Midbrain (tissue), 1 donor: ENCODE measurements at places on chromosomes 12 and 14.
A peak's percentile ranks its signal among the peaks of the same experiment; 100 is the strongest.

DNA sequence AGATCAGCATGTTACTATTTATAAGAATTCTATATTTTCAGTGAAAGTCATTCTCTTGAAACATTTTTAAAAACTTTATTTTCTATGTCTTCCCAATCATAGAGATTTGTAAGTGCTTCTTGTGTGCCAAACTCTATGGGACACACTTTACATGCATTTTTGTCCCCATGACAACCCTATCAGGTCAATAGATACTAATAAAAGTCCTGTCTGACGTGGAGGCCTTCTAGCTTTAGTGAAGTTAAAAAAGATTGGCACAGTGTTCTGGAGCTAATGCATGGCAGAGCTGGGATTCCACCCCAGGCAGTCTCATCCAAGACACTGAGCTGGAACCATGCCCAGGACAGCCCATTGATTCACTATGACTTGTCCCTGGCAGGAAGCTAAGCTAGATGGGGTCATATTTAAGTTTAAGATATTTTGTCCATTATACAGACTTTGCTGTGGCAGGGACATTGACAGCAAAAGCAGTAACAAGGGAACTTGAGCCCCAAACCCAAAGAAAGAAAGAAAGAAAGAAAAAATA lies 28.1 kb downstream of the TTC6 start:
- DNase-seq, result no peak

GRCh38 chr12:108060067-108060466 lies 69.0 kb upstream of the WSCD2 start:
- DNase-seq, result no peak

GRCh38 chr12:81758421-81759189 lies 545 bp downstream of the PPFIA2 start:
- DNase-seq, result peak; percentile 64

GRCh38 chr12:104768033-104768432 lies 190.1 kb downstream of the SLC41A2 start:
- DNase-seq, result no peak

DNA sequence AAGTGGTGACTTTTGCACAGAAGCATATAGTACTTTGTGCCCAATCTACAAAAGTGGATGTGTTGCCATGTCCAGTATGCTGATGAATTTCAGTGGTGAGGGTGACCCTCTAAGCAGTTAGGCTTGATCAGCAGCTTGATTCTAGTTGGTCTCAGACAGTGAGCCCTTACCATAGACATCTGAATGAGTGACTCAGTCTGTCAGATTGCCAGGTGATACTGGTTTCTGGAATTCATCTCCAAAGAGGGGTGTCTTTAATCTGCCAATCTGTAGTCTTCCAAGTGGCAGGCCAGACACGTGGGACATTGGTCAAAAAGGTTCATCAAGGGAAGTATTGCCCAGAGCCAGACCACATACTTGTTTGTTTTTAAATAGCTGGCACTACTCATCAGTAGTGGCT lies 187.4 kb upstream of the SLC16A7 start:
- no peak for DNase-seq

DNA sequence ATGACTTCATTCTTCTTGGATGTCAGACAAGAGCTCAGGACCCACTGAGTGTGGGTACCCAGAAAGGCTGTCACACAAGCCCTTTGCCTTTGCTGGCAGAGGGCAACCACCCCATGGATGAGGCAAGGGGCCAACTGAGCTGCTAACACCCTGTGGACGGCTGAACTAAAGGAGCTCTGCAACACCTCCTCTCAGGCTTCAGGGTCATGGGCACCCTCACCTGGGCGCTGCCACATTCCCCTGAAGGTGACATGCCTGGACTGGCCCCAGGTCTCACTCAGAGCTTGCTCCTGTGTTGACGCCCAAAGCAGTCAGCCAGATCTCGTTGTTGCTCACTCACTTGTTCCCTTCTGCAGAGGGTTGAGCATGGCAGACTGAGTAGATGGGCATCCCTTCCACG lies 336.8 kb upstream of the TMEM132C start:
- no peak for DNase-seq

- no peak for DNase-seq
Observed at GRCh38 chr12:69575346-69575745, 9.9 kb upstream of the CCT2 start.

- no peak for DNase-seq
Observed at GRCh38 chr14:99803106-99803775, 10.0 kb downstream of the EML1 start.

DNA sequence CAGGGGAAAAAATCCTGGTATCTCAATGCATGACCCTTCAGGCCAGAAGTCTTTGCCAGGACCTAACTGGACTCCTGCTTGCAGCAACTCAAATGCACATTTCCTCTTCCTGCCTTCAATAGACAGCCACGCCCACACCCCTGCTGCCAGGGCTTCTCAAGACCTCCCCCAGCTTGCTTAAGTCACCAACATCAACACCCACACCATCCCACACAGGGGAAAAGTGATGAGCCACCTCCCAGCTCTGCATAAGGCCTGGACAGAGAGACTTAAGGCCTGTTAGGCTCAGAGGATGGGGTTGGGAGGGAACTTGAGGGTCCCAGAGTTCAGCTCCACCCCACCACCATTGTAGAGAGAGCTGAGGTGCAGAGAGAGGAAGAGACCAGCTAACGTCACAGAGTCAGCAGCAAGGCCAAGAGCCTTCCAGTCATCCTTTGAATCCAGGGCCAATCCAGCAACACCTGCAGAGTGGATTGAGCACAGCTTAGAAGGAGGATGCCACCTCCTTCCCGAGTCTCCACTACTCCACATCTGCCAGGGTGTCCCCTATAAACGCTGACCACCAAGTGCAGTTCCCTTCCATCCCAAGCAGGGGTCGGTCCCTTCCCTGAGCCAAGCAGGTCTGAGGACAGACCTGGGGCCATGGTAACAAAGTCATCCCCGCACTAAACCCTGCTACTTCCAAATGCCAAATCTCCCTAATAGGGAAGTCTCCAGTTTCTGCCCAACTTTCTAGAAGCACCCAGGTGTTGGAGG lies 50.0 kb downstream of the KDM2B start:
- no peak for DNase-seq

DNA sequence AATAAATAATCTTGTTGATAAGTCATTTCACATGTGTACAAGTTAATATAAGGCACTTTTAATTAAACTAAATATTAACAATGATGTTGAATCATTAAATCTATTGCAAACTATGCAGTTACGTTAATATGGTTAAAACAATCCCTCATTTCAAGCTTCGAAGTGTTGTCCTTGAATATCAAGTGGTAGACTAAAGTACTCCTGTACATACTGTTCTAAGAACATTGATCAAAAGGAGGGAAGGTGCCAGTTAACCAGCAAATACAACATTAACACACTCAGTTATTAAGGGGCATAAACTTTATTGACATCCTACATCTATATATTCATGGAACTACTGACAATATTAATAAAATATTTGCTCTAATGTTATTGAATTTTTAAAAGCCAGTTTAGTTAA lies 8.7 kb downstream of the BCAT1 start:
- no peak for DNase-seq

GRCh38 chr14:35877276-35877675 lies 51.1 kb downstream of the BRMS1L start:
- DNase-seq, result no peak

GRCh38 chr12:130742112-130742511 lies 26.0 kb upstream of the RIMBP2 start:
- no peak for DNase-seq

- no peak for DNase-seq
Observed at GRCh38 chr12:62116986-62117385, 143.2 kb upstream of the USP15 start.

- no peak for DNase-seq
Observed at GRCh38 chr12:105552056-105552455, 221.6 kb downstream of the C12orf75 start.

DNA sequence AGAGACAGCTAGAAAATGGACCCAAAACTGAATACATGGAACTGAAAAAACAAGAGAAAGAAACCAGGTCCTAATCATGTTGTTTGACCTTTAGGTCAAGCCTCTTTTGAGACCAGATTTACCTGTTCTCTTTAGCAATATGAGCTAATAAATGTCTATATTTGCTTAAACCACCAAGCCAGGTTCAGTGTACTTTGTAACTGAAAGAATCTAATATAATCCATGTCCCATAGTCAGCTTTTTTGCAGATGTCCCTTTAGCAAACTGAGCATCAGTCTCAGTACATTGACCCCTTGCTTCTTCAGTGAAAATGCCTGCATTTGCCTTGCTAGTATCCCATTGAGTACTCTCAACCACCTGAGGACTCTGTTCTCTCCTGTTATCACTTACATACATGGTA lies 61.7 kb downstream of the PLCZ1 start:
- DNase-seq, result no peak

DNA sequence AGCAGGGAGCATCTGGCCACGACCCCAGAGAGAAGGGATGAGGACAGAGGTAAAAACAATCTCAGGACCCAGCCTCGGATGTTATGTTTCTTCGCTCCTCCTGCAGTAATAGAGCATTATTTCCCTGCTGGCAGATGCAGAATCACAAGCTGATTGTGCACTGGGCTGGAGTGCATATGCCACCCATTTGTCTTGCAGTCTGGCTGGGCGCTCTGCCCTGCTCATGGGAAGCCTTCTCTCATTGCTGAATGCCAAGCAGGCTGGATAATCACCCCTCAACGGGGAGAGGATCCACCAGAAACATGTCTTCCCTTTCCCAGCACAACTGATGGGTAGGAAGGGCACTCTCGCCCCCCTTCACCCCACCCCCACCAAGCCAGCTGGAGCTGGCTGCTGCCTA lies 8.5 kb upstream of the VASH1 start:
- DNase-seq, result peak; percentile 68

DNA sequence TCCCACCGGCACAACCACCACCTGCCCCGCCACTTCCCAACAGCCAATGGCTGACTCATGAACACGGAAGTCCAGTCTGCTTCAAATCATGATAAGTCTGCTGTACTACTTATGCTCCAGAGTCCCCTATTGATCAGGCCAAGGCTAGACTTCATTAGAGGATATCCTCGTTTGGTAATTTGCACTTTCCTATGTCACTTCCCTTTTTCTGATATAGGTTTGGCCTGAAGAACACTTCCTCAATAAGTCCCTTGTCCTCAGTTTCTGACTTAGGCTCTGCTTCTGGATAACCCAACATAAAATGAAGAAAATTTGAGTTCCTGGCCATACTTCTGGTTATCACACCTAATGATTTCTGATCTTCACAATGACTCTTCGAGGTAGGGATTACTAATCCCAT lies 45.3 kb downstream of the IFNG-AS1 start:
- DNase-seq, result no peak

DNA sequence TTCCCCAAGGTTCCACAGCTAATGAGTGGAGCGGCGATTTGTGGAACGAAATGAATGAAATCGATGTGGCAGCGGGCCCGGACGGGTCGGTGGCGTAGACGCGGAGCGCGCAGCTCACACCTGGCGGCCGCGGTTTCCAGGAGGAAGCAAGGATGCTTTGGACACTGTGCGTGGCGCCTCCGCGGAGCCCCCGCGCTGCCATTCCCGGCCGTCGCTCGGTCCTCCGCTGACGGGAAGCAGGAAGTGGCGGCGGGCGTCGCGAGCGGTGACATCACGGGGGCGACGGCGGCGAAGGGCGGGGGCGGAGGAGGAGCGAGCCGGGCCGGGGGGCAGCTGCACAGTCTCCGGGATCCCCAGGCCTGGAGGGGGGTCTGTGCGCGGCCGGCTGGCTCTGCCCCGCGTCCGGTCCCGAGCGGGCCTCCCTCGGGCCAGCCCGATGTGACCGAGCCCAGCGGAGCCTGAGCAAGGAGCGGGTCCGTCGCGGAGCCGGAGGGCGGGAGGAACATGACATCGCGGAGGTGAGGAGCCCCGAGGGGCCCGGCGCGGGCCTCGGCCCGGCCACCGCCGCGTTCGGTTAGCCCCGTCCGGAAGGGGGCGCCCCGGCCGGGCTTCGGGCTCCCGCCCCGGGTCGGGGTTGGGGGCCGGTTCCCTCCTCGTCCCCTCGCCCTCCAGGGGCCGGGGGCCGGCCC lies at the start of gene PTPN11:
PTPN11 (plus strand) TSS at position 340 of the 689 bp plus-strand sequence; CDS start at position 505, 165 bp downstream.
- peak; percentile 91 for DNase-seq

DNA sequence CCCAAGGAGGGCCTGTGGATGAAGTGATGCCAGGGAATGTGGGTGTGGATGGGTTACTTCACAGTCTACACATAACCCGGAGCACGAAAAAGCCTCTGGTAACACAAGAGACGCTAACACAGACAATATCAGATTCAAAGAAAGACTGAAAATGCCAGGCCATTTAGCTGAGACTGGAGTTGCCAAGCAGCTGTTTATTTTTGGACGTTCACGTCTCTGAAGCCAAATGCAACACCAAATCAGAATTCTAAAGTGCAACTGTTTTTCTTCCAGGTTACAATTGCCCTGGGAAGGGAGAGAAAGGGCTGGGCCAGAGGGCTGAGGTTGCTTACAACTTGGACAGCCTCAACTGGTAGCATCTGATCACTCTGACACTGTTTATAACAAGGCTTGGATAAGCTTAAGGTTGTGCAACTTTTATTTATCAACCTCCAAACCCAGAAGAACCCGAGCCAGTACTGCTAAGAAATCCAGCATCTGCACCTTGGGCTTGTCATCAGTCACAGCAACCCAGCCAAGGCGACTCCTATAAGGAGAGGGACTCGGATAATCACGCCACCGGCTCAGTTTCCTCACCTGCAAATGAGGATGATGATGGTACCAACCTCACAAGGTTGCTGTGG lies 24.8 kb downstream of the NUAK1 start:
- peak; percentile 36 for DNase-seq

GRCh38 chr12:58269476-58269875 lies 328.1 kb downstream of the ATP23 start:
- DNase-seq, result no peak

DNA sequence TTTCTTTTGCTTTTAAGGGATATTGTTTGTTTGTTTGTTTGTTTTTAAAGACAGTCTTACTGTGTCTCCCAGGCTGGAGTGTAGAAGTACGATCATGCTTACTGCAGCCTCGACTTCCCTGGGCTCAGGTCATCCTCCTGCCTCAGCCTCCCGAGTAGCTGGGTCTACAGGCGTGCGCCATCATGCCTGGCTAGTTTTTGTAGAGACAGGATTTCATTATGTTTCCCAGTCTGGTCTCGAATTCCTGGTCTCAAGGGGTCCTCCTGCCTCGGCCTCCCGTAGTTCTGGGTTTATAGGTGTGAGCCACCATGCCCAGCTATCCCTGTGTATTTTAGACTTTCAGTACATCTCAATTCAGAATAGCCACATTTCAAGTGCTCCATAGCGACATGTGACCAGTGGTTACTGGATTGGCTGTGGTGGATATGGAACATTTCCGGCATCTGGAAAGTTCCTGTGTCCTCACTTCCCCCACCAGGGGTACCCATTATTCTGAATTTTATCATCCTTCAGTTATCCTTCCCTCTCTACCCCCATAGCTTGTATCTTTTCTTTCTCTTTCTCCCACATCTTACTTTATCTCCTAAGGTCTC lies 61.1 kb downstream of the HRK start:
- no peak for DNase-seq

- DNase-seq, result no peak
Observed at GRCh38 chr12:67920413-67920812, 68.8 kb upstream of the IFNG-AS1 start.

DNA sequence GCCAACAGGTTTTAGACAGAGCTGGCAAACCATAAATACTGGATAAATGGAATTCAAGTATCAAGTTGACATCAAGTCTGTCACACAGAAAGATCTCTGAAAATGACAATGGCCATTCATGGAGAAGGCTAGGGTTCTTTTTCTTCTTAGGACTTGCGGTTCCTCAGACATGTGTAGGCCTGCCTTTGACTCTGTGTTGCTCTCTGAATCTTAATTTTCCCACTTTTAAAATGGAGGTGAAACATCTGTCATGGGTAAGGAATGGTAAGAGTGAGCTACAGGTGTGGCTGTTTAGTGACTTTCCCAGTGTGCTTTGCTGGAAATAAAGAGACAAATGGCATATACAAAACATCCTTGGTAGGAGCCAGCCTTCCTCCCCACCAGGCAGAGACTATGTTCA lies 79.2 kb downstream of the PTCSC3 start:
- DNase-seq, result no peak
